ENCODE measurements at places on chromosomes 5 and 9.

- DNase-seq: no peak
Observed at GRCh38 chr9:90774682-90775081, 26.9 kb upstream of the SYK start.

- no peak for DNase-seq
Observed at GRCh38 chr5:144915452-144915851, 744.8 kb downstream of the KCTD16 start.

GRCh38 chr9:34954225-34954624 is 3.9 kb upstream of the PHF24 start:
- no peak for DNase-seq

DNA sequence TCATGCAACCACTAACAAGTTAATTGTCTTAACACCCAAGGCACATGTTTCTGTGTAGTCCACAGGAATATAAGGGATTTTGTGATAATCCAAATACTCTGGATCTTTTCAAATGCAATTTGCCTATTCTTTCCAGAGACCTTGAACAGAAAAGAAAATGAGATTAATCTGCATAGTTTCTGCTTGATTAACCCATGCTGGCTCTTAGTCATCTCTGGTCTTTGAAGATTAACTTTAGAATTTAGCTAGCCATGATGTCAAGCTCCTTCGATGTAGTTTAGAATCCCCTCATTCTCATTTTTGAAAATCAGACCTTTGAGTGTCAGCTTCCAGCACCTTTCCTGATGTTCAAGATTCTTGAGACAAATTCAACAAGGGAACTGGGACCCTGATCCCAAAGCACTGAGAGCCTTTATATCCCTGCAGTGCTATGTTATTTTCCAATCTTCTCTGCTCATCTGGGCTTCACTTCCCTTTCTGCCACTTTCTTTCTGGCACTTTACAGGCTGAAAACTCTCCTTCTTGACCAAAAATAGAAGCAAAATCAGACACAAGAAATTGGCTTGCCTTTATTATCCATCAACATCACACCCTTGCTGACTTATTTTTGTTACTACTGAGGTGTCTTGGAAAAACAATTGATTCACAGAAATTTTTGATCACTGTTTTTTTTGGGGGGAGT is 155.5 kb downstream of the PALM2AKAP2 start:
- DNase-seq: no peak

- no peak for DNase-seq
Observed at GRCh38 chr5:67431191-67431590, 234.6 kb upstream of the CD180 start.

- no peak for DNase-seq
Observed at GRCh38 chr5:14507156-14507941, 74.2 kb upstream of the OTULINL start.

- no peak for DNase-seq
Observed at GRCh38 chr5:150614661-150615060, 25.8 kb upstream of the SYNPO start.

DNA sequence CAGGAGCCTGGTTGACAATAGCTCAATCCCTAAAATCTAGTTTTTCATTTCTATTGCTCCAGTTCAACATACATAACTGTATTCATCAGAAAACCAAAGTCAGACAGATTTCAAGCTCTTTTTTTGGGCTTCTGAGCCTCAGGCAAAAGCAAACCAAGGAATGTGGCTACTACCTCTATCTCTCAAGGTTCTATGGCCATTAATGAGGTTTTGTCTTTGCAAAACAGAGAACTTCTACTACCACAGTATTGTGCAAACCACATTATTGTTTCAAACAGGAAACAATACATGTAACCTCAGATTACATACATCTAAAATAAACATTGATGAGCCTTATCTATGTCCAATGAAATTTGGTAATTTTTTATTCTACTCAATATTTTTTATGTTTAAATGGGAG is 35.5 kb upstream of the FTMT start:
- no peak for DNase-seq

DNA sequence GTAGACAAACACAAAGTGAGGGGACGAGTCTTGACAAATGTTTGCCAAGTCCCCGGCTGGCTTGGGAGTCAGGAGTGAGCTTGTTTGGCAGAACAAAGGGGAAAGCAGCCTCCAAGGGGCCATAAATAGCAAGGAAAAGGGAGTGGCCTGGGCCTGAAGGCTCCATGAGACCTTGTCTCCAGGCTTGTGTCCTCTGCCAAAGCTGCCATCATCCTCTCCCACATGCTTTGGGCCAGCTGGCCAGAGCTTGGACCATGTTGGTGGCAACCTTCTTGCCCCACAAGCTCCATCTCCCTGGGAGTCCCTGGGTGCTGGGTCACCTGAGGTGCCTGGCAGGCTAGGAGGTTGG is 13.3 kb upstream of the PITX1 start:
- no peak for DNase-seq

GRCh38 chr9:108108852-108109448 is 619.4 kb upstream of the KLF4 start:
- DNase-seq: peak; percentile 80

DNA sequence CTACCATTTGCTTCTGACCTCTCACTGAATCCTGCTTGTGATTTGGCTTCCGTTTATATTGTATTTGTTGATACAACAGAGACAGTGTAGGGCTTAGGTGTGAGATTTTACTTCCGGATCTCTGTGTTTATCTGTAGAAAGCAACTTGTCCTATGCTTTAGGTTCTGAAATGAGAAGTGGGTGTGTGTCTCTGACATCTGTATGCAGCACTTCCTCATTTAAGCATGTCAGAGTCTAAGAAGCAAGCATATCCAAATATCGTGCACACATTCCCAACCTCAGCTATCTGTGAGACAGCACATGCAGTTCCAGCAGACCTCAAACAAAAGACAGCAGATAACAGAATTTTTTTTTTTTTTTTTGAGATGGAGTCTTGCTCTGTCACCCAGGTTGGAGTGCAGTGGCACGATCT is 16.3 kb downstream of the KLF9 start:
- no peak for DNase-seq

GRCh38 chr9:109463924-109464625 is 34.0 kb downstream of the PTPN3 start:
- no peak for DNase-seq

DNA sequence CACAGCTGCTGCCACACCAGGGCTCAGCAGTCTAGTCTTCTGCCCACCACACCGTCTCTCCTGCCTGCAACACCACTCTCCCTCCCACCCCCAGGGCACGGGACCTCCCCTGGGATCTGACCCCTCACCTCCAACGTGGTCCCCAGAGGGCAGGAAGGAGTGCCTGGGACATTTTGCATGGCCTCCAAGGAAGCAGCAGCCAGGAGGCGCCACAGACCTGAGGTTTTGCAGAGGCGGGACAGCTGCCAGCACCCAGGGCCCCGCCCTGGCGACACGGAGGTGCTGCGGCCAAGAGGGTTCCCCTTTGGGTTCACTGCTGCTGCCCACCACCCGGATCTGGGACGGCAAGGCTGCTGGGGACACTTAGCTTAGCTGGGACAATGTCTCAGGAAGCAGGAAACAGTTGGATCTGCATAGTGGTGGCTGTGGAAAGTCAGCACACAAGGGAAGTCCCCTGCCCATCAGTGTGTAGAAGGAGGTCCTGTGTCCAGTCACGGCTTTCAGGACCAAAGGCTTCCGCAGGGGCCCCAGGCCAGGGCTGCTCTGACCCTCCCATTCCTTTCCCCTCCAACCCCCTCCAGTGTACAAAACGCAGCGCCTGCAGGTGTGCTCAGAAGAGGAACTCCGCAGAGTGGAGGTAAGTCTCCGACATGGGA is 13.8 kb downstream of the PROP1 start:
- no peak for DNase-seq

DNA sequence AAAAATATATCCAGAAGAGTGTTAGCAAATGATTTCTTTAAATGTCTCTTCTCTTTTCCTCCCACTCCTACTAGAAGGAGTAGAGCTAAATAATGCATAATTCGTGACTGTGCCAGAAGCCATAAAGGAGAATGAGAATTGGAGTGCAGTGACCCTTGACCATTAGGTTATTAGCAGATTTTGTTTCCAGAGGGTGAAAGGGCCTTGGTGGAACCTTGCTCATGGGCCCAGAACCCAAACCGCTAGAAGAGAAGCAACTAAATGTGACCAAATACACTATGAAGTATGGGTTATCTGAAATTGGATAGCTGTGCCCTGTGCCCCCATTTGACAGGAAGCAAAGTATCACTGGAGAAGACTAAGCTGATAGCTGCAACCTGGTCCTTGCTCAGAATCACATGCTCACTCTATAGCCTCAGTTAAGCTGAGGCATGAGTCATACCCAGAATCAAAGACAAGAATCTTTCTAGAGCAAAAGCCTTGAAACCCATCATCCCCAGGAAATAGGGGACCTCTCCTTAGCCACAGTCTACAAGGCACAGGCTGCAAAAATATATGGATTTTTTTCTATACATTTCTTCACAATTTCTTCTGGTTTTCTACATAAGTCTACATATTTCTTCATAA is 36.3 kb downstream of the CAPSL start:
- DNase-seq: peak; percentile 35

GRCh38 chr5:36705055-36705454 is 98.6 kb downstream of the SLC1A3 start:
- DNase-seq: no peak

GRCh38 chr5:1264211-1264610 is 30.7 kb downstream of the TERT start:
- no peak for DNase-seq

DNA sequence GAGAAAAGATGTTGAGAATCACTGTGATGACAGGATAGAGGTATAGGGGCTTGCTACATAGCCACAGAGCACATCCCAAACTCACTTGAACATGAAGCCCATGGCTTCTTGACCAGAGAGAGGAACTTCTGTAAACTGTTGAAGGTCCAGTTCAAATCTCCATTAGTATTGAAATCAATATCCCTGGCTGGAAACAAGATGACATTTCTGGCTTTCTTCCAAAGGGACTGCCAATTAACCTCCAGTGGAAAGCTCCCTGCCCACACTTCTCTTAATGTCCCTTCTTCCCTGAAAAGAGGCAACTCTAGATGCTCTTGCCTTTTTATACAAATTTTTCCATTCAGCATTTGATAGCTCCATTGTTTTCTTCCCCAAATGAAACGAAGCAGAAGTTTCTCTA is 612.1 kb downstream of the EBF1 start:
- DNase-seq: no peak

DNA sequence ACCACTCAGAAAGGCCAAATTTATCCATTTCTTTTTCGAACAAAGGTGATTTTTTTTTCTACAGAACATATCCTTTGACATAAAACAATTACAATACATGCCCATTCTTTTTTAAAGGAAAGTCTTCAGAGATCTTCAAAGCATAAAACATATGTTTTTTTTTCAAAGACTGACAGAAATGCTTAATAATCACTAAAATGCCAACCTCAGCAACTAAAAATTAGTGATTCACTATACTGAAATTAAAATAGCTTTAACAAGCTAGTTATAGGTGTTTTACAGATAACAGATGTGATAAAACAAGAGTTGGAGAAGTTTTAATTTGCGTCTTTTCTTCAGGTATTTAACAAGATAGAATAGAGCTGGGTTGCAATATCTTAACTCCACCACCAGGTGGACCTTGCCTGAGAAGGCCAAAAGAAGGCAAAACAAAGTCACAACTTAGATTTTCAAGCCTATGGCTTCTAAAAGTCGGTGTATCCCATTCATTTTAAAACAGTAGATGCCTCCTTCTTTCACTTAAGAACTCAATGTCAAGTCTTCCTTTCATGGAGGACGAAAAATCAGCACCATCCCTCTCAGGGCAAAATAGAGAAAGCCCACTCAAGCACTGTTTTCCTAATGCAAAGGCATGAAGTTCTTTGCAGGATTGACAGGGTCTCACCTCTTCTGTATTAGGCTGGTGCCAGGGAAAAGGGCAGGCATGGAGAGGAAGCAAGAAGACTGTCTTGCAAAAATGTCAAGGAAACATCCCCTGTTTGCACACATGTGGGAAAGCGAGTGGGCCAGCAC is 31.1 kb upstream of the CPLX2 start:
- no peak for DNase-seq

DNA sequence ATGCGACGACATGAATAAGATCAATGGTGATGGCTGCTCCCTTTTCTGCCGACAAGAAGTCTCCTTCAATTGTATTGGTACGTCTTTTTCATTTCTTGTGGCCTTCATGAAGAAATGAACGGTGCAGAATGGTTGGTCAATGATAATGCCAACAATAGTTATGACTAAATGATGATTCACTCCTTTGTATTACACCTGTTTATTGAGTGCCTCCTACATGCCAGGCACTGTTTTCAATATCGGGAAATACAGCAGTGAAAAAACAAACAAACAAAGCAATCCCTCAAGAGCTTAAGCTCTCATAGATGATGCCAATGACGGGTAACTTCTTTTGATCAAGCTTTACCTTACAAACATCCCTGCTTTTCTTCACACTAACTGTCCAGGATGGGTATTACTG is 117.7 kb downstream of the PAPPA start:
- no peak for DNase-seq

DNA sequence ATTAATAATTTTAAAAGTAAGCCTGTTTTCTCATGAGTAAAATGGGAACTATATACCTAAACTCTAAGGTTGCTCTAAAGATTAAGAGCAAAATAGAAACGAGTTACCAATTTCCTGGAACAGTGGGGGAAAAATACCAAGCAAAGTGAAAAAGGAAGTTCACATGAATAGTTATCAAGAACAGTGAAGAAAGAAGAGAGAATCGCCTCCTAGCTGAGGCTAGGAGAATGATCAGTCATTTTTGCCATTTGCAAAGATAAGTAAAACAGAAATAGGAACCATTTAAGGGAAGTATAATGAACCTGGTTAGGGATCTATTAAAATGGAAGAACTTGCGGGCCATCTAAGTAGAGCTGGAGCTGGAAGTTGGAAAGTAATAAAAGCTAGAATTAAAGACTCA is 50.7 kb downstream of the P4HA2 start:
- no peak for DNase-seq

DNA sequence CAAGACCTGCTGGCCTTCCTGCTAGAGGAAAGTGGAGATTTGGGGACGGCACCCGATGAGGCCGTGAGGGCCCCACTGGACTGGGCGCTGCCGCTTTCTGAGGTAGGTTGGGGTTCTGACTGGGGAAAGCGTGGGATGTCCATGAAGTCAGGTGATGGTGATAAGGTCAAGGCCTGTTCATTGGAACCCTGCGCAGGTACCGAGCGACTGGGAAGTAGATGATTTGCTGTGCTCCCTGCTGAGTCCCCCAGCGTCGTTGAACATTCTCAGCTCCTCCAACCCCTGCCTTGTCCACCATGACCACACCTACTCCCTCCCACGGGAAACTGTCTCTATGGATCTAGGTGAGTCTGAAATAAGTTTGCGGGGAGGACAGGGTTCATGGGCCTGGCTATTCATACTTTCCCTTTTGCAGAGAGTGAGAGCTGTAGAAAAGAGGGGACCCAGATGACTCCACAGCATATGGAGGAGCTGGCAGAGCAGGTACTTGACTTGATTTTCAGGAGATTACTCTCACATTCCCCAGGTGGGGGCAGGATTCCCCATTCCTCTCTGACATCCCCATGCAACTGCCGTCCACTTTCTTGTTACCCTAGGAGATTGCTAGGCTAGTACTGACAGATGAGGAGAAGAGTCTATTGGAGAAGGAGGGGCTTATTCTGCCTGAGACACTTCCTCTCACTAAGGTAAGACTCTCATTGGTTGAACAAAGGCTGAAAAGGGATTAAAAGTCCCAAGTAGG is 505 bp downstream of the CREB3 start:
- peak; percentile 51 for DNase-seq
